ENCODE measurements at places on chromosomes 2 and 18.
A peak's percentile ranks its signal among the peaks of the same experiment; 100 is the strongest.

- no peak for DNase-seq
These were observed 67.3 kb downstream of the TWIST2 start for GRCh38 chr2:238915196-238915595.

DNA sequence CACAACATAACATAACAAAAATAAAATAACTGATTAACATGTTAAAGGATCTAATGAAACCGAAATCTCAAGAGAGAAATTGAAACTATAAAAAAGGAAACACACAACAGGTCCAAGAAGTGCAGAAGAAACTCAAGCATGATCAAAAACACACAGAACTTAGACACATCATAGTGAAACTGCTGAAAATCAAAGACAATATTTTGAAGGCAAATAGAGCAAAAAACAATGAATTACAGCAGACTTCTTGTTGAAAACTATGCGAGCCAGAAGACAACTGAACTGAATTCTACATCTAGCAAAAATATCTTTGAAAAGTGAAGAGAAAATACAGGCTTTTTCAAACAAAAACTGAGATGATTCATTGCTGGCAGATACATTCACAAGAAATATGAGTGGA lies 61.3 kb downstream of the UGP2 start:
- DNase-seq = no peak

DNA sequence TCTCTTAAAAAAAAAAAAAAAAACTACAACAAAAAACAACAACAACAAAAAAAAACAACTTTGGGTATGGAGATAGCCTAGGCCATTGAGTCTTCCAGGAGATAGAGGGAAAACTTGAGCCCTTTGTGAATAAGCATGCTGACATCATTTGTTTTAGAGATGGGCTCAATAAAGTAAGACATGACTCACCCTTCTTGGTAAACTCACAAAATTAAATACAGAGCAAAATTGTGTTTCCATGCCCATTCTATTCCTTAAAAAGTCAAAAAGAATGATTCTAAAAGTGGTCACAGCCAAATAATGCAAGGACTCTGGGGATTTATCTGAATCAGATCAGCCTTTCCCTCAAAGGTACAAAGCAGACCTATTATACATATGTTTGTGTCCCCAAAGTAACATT lies 117.4 kb downstream of the ETAA1 start:
- peak; percentile 14 for DNase-seq

DNA sequence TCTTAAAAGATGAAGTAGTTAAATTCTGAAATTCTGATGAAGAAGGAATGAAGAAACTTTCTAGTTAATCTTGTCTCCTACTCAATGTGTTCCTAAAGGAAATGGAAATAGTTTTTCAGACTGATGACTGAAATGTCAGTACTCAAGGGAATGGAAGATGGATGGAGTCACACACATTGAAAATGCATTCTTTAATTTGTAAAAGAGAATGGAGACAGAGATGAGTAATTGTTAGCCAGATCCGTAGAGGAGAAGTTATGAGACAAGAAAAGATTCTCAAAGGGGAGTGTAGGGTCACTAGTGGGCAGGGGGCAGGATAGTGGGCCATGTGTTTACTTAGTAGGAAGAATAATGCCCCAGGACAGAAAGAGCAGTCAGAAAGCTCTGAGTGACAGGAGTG lies 13.3 kb downstream of the ZSWIM2 start:
- DNase-seq = no peak

- DNase-seq = no peak
These were observed 154.7 kb upstream of the WDSUB1 start for GRCh38 chr2:159441182-159441581.

Measured in kidney epithelial cell (primary cell).